ENCODE measurements at places on chromosomes 3 and 15. TPM values are rescaled to one million over a fixed set of nuclear protein-coding genes. Genes with fewer than 3 reads are reported as not detected.

Gene MUSTN1
- total RNA-seq = 0.57 TPM

Gene GRAMD2A
- not detected for total RNA-seq

Gene GOLGA8Q
- 0.29 TPM for total RNA-seq

Gene LARP6
- not detected for total RNA-seq

Gene HMG20A
- total RNA-seq = 33.1 TPM

DNA sequence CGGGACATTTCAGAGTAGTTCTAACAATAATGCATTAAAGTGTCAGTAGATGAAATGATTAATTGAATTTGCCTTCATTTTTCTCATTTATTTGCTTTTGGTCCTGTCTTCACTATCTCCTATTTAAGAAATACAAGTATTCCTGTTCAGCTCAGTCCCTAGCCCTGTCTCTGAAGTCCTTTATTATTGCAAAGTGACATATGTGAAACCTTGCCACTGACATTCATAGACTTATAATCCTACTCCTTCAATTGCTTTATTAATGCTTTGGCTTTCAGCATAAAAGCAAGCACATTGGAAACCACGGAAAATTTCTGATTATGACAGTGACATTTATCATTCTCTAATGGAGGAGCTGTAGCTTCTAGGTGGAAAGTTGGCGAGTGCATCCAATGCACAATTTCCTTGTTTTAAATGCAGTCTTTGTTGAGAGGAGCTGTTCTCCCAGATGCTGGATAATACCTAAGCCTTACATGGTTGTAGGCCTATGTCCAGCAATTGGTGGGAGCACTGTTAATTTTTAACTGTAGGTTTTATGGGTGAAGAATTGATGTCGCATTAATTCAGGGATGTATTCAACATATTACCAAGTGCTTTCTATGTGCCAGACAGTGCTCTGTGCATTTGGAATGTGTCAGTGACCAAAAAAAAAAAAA, 337.8 kb downstream of the FEZF2 start:
- no peak for DNase-seq

DNA sequence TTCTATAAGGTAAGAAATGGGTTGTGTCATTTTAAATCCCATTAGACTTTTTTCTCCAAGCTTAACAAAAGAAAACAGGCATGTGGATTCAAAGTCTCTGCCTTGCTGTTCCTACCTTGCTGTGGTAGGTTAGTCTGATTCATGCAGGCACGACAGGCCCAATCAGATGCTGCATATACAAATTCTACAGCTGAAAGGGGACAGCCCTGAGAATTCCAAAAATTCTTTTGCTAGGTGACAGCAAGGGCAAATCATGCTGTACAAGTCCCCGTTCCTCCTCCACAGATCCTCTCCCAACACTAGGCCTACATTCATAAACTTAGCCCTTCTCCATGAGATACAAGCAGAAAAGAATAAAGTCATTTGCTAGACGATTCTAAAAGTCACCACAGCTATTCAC, 161.2 kb upstream of the THBS1 start:
- no peak for DNase-seq

DNA sequence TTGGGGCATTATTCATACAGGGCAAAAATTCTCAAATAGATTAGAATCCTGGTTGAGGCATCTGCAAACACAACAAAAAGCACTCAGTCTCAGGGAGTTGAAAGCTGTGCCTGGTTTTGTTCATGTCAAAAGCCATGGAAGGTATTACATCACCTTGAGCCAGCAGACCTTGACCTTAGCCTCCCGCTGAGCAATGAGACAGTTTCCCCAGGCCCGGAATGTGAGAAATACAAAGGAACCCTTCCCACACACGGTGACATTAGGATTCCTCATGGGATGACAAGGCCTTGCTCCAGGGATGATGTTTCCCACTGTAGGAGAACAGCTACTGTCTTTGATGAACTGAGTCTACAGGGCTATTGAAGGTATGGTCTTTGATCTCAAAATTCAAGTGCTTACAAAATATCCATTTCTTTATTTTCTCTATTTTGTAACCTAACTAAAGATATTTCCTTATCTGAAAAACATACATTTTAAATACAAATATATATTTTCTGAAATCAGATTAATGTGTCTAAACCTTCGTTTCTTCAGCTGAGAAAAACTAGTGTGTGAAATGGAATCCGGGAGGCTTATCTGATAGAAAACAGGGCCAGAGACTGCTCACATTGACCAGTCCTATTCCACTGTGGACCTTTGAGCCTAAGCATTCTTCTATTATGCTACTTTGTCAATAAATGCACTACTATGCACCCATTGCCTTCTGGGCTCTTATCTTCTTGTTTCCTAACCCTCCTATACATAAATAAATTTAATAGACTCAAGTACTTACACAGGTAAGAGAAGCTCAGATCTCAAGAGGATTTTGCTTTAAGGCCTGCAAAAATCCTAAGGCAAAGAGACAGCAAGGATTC, 298.2 kb downstream of the KBTBD8 start:
- DNase-seq = no peak

- no peak for DNase-seq
These were observed 107.9 kb downstream of the ATG7 start for GRCh38 chr3:11379824-11380701.

DNA sequence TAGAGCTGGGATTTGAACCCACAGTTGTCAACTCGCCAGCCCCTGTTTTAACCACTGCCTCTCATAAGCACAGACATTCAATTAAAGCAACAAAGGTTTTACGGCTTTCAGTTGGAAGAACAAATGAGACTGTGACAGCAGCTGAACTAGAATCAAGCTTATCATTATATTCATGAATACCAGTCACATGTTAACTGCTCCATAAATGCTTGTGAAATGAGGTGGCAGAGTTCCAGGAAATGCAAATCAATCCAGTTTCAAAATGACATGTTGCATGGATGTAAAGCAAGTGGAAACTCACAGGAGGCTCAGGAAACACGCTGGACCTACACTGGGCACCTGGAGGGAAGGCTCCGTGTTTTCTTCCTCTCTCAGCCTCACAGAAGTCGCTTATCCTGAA, 3.9 kb downstream of the GP5 start:
- peak; percentile 49 for DNase-seq

GRCh38 chr3:9339761-9340471, 22.9 kb upstream of the THUMPD3 start:
- no peak for DNase-seq

- DNase-seq = no peak
These were observed 79.9 kb downstream of the CHSY1 start for GRCh38 chr15:101171954-101172353.

- peak; percentile 81 for DNase-seq
These were observed 24.9 kb downstream of the SIAH2 start for GRCh38 chr3:150737874-150738679.

DNA sequence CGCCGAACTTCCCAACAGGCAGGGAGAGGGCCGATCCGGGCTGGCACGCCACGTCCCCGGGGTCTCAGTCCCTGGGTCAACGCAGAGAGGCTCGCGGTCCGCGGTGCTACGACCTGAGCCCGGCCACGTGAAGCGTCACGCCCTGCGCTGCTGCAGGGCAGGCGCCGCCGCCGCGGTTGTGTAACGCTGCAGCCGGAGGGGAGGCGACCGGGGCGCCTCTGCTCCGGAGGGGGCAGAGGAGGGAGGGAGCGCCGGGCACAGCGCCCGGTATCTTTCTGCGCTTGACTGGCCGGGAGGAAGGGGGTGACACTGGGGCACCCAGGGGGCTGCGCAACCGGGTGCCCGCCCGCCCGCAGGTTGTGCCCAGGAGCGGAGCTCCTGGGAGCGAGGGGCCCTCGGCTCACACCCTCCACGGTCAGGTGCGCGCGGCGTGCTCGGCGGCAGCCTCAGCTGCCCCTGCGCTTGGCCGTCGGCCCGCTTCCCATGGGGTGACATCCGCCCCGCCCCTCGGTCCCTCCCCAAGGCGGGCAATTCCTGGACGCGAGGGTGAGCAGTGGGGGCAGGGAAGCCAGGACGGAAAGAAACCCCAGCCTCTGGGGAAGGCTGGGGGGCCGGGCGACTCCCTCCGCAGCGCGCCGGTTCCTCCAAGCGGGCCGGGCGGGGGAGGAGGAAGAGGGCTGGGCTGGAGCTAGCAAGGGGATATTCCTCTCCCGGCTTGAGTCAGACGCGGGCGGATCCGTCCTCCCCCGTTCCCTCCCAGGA, 852 bp upstream of the BHLHE40 start:
- peak; percentile 62 for DNase-seq

- no peak for DNase-seq
These were observed 23.7 kb downstream of the ARRDC4 start for GRCh38 chr15:97984157-97984556.
